Tibial nerve (tissue), 4 donors: ENCODE measurements at places on chromosomes 6 and 20. TPM values are rescaled to one million over a fixed set of nuclear protein-coding genes. Genes with fewer than 3 reads are reported as not detected.

The TREM2 gene
- total RNA-seq: 16.3 TPM

The KHDC1L gene
- 0.84 TPM for total RNA-seq

- no peak overlapping the region for H3K4me3 ChIP-seq
- no peak for DNase-seq
- no peaks in the 10 kb centered on the region for H3K4me1 ChIP-seq
- no peaks in the 10 kb centered on the region for H3K36me3 ChIP-seq
- H3K27ac ChIP-seq: no peak overlapping the region
- H3K27me3 ChIP-seq: no peaks in the 10 kb centered on the region
Measured at GRCh38 chr6:103027271-103027931, 1633.9 kb downstream of the GRIK2 start.

GRCh38 chr6:94227741-94228140 is 808.4 kb upstream of the EPHA7 start:
- H3K27me3 ChIP-seq: no peaks in the 10 kb centered on the region
- no peak overlapping the region for H3K27ac ChIP-seq
- no peaks in the 10 kb centered on the region for H3K4me1 ChIP-seq

DNA sequence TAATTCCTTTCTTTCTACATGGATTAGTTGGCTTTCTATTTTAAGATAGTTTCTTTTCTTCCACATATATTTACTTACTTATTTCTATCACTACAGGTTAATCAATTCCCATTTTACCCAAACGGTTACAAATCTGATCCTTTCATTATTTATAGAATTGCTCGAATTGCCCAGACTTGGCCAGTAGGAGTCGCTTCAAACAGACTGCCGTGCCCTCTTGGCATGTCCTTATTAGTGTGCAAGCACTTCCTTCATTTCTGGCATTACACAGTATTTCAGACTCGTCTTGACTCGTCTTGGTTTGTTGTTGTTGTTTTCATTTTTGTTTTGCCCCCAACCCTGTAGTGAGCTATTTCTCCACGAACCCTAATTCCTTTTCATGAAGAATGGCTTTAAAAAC is 74.6 kb downstream of the SAMD3 start:
- peaks cover 15% of the 10 kb centered on the region for H3K36me3 ChIP-seq
- H3K27ac ChIP-seq: no peak overlapping the region
- DNase-seq: no peak
- no peak overlapping the region for H3K4me3 ChIP-seq
- H3K27me3 ChIP-seq: no peaks in the 10 kb centered on the region

DNA sequence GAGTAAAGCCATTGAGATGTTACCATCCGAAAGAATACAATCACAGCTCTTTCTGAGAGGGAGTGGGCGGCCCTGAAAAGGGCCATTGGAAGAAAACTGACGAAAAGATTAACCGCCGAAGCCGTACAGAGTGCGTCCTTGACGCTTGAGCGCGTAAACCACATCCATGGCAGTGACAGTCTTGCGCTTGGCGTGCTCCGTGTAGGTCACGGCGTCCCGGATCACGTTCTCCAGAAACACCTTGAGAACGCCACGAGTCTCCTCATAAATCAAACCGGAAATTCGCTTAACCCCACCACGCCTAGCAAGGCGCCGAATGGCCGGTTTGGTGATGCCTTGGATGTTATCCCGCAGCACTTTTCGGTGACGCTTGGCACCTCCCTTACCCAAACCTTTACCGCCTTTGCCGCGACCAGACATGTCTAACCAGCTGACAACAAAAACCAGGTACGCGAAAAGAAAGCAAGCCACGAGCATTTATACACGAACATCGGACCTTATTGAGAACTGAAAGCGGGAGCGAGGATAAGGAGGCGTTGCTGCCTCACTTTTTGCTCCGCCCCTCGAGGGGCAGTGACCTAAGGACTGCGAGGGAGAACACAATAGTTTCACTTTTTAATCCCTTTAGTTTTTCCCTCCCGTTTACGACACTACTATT is 60.3 kb upstream of the HFE start:
- H3K4me3 ChIP-seq: peak overlapping the region; percentile 62
- peak; percentile 88 for DNase-seq
- H3K27ac ChIP-seq: peak overlapping the region; percentile 98
- no peaks in the 10 kb centered on the region for H3K36me3 ChIP-seq
- H3K4me1 ChIP-seq: peaks cover 29% of the 10 kb centered on the region
- no peaks in the 10 kb centered on the region for H3K27me3 ChIP-seq

DNA sequence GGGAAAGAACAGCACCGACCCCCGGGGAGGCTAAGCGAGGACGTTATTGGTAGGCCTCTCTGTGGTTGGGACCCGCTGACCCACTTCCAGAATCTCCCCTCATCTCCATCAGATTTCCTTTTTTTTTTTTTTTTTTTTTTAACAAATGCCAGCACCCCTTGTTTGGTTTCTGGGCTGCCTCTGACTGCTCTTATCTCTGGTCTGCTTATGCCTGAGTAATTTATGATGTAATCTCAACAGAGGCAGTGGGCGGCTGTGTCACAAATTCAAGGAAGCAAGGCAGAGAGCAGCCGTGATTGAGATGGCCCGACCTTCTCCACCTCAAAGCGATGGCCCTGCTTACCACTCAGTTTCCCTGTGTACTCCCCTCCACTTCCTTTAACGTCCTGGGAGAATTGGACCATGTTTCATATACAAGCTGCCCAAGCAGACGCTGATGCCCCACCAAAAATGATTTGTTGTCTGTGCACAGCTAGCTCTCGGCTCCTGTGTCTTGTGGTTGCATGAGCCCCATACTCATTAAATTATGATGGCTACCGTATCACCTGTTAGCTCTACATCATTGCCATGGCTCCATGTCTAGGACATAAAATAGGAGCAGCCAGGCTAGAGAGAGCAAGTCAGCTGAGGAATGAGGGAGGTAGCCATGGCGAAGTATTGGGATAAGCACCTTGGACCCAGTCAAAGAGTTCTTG is 98.1 kb downstream of the ZNF217 start:
- H3K27ac ChIP-seq: no peak overlapping the region
- H3K27me3 ChIP-seq: no peaks in the 10 kb centered on the region
- H3K4me3 ChIP-seq: no peak overlapping the region
- no peaks in the 10 kb centered on the region for H3K4me1 ChIP-seq
- no peaks in the 10 kb centered on the region for H3K36me3 ChIP-seq
- no peak for DNase-seq

DNA sequence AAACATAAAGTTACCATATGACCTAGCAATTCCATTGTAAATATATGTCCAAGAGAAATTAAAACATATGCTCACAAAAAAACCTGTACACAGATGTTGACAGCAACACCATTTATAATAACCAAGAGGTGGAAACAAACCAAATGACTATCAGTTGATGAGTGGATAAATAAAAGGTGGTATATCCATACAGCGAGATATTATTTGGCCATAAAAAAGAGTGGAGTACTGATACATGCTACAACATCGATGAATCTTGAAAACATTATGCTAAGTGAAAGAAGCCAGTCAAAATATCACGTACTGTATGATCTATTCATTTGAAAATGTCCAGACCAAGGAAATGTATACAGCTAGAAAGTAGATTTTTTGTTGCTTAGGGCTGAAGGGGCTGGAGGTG is 2.9 kb downstream of the CAP2 start:
- H3K4me3 ChIP-seq: no peak overlapping the region
- no peak for DNase-seq
- no peaks in the 10 kb centered on the region for H3K36me3 ChIP-seq

GRCh38 chr6:14501240-14501639 is 383.7 kb downstream of the CD83 start:
- no peaks in the 10 kb centered on the region for H3K4me1 ChIP-seq
- H3K27me3 ChIP-seq: no peaks in the 10 kb centered on the region
- H3K36me3 ChIP-seq: no peaks in the 10 kb centered on the region
- H3K4me3 ChIP-seq: no peak overlapping the region

- no peak for DNase-seq
- H3K27me3 ChIP-seq: no peaks in the 10 kb centered on the region
- H3K4me1 ChIP-seq: no peaks in the 10 kb centered on the region
- no peaks in the 10 kb centered on the region for H3K36me3 ChIP-seq
- no peak overlapping the region for H3K4me3 ChIP-seq
Measured at GRCh38 chr6:33088258-33088930, 12.6 kb downstream of the HLA-DPB1 start.

GRCh38 chr6:1013656-1014430 is 298.1 kb upstream of the FOXQ1 start:
- H3K4me1 ChIP-seq: no peaks in the 10 kb centered on the region
- no peaks in the 10 kb centered on the region for H3K36me3 ChIP-seq
- no peak overlapping the region for H3K27ac ChIP-seq
- no peaks in the 10 kb centered on the region for H3K27me3 ChIP-seq
- H3K4me3 ChIP-seq: no peak overlapping the region

DNA sequence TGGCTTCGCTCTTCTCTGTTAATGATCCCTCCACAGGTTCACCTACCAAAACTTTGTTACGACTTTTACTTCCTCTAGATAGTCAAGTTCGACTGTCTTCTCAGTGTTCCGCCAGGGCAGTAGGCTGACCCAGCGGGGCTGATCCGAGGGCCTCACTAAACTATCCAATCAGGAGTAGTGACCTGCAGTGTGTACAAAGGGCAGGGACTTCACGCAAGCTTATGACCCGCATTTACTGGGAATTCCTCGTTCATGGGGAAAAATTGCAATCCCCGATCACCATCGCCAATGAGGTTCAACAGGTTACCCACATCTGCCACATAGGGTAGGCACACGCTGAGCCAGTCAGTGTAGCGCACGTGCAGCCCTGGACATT is 771.4 kb upstream of the DEFB115 start:
- H3K4me1 ChIP-seq: no peaks in the 10 kb centered on the region
- no peak overlapping the region for H3K4me3 ChIP-seq
- no peak for DNase-seq
- no peaks in the 10 kb centered on the region for H3K27me3 ChIP-seq
- H3K27ac ChIP-seq: no peak overlapping the region
- H3K36me3 ChIP-seq: no peaks in the 10 kb centered on the region

- H3K36me3 ChIP-seq: no peaks in the 10 kb centered on the region
- no peak overlapping the region for H3K4me3 ChIP-seq
- no peak overlapping the region for H3K27ac ChIP-seq
- no peaks in the 10 kb centered on the region for H3K4me1 ChIP-seq
Measured at GRCh38 chr6:49966334-49966733, 2.4 kb upstream of the DEFB114 start.

DNA sequence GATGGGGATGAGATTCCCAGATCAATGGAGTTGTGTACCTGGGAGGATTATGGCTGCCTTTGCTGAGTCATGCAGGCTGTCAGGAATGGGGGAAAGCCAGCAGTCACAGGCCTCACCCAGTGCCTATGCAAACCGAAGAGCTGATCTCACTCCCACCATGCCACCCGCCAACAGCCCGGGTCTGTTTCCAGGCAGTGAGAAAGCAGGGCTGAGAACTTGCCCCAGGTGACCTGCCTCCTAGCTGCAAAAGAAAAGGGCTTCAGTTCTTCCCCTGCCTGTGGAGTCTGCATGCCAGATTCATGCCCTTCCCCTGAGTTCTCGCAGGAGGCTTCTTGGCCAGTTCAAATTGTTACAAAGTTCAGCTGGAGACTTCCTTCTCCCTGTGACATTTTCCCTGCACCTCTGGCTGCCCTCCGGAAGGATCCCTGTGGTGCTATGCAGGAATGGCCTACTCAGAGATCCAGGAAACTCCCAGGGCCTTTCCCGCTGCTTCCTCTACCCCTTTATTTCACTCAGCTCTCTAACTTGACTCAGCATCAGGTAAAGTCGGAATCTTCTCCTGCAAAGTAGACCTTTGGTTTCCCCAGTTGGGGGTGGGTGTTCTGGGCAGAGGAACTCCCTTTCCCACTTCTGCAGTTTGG is 71.5 kb upstream of the B3GAT2 start:
- H3K36me3 ChIP-seq: no peaks in the 10 kb centered on the region
- no peak overlapping the region for H3K27ac ChIP-seq
- no peaks in the 10 kb centered on the region for H3K4me1 ChIP-seq
- no peak for DNase-seq

DNA sequence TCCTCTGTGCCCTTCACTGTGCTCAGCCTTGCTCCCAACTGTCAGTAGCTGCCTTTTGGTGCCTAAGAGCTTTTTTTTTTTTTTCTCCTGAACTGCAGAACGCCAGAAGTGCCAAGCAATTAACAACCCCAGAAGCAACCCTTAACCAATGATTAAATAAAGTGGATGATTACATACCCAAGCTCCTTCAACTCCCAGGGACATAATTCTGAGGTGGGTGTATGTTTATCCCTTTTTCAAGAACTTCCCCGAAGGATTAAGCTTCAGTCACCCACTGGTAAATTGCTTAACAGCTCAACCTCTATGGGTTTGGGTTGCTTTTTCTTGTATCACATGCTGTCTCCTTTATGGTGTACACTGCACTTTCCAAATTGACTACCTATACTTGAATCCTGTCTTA is 41.1 kb downstream of the KLHL31 start:
- no peak overlapping the region for H3K27ac ChIP-seq
- no peak for DNase-seq
- no peaks in the 10 kb centered on the region for H3K27me3 ChIP-seq
- H3K36me3 ChIP-seq: no peaks in the 10 kb centered on the region
- no peak overlapping the region for H3K4me3 ChIP-seq

GRCh38 chr6:26232940-26233648 is 131.9 kb upstream of the BTN3A2 start:
- H3K4me1 ChIP-seq: no peaks in the 10 kb centered on the region
- no peaks in the 10 kb centered on the region for H3K36me3 ChIP-seq
- peak overlapping the region; percentile 49 for H3K4me3 ChIP-seq
- no peak for DNase-seq
- H3K27ac ChIP-seq: no peak overlapping the region

DNA sequence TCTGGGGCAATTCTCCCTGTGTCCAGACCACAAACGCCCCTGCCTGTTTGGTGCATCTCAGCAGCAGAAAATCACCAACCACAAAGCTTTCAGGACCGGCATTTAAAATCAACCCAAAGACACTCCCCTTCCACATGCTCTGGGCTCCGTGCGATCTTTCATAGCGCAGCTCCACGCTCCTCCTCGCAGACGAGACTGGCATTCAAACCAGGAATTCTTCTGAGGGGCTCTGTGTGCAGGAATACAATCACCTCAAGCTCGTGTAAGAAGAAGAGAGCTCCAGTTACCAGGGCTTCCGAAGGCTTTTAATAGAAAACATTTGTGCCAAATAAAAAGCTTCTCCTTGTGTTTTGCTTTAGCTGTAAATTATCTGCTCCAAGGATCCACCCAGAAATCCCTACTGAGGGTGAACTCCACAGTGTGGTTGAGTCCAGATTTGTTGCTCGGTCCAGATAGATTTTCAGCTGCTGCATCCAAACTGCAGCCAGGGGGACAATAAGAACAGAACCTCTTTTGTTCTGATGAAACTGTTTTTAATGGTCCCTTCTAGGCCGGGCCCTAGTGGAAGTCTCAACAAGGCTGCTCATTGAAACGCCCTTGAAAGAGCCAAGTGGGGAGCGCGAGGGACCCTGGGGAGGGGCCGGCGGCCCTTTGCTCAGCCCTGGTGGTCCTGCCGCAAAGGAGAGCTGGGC is 16.4 kb upstream of the BMP7 start:
- H3K27ac ChIP-seq: peak overlapping the region; percentile 92
- no peaks in the 10 kb centered on the region for H3K27me3 ChIP-seq
- no peaks in the 10 kb centered on the region for H3K36me3 ChIP-seq
- peak overlapping the region; percentile 6 for H3K4me3 ChIP-seq

GRCh38 chr20:49420292-49420691 is 62.2 kb downstream of the KCNB1 start:
- H3K27ac ChIP-seq: peak overlapping the region; percentile 12
- H3K36me3 ChIP-seq: no peaks in the 10 kb centered on the region
- no peak for DNase-seq
- H3K4me1 ChIP-seq: peaks cover 25% of the 10 kb centered on the region

GRCh38 chr20:62924442-62925075 is 1.7 kb downstream of the DIDO1 start:
- peak overlapping the region; percentile 94 for H3K27ac ChIP-seq
- no peaks in the 10 kb centered on the region for H3K36me3 ChIP-seq
- no peaks in the 10 kb centered on the region for H3K27me3 ChIP-seq
- peaks cover 87% of the 10 kb centered on the region for H3K4me1 ChIP-seq
- no peak for DNase-seq
